ENCODE measurements at places on chromosomes 2 and 18. TPM values are rescaled to one million over a fixed set of nuclear protein-coding genes. Genes with fewer than 3 reads are reported as not detected.

Gene LGALSL
- total RNA-seq: 1.0 TPM

Gene AGXT
- not detected for total RNA-seq

Gene LHCGR
- not detected for total RNA-seq

Gene CCDC74B
- total RNA-seq: 0.95 TPM

Gene AKAIN1
- not detected for total RNA-seq

Gene CCL20
- not detected for total RNA-seq

Gene UGT1A10
- not detected for total RNA-seq

Gene MC2R
- total RNA-seq: not detected

Gene PLB1
- total RNA-seq: 0.28 TPM

Gene TEKT4
- total RNA-seq: not detected

Gene AMER3
- total RNA-seq: not detected

Gene RNASEH1
- 24.1 TPM for total RNA-seq

Gene IHH
- not detected for total RNA-seq

Gene STPG4
- total RNA-seq: not detected

Gene CCBE1
- total RNA-seq: 0.32 TPM

Gene TTN
- total RNA-seq: 14.3 TPM

Gene GKN2
- total RNA-seq: not detected

- DNase-seq: no peak
Measured at GRCh38 chr2:3981446-3981987, 278.1 kb downstream of the DCDC2C start.

DNA sequence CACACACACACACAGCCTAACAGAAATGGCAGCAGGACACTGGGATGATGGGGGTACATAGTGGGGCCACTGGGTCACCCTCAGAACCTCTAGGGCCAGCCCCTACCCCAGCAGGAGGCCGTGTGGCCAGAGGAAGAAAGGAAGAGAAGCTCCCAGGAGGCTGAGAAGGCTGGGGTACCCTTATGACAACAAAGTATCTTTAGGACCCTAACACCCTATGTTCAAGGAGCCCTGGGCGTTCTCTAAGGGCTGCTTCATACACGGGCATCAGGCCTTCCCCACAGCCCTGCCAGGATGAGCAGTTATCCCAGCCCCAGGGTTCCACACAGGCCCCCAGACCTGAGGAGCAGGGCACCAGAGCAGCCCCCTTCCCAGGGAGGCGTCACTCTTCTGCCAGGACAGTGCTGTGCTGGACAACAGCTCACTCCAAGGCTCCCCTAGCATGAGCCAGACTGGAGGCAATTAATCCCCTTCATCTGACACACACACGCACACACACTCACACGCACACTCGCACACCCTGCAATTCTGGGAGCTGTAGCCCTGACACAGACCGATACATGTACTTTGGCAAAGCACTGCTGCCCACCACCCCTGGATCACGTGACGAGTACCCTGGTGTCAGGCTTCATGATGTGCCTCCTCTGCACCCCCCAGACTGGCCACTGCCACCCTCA, 163.6 kb downstream of the TNS1 start:
- DNase-seq: no peak

DNA sequence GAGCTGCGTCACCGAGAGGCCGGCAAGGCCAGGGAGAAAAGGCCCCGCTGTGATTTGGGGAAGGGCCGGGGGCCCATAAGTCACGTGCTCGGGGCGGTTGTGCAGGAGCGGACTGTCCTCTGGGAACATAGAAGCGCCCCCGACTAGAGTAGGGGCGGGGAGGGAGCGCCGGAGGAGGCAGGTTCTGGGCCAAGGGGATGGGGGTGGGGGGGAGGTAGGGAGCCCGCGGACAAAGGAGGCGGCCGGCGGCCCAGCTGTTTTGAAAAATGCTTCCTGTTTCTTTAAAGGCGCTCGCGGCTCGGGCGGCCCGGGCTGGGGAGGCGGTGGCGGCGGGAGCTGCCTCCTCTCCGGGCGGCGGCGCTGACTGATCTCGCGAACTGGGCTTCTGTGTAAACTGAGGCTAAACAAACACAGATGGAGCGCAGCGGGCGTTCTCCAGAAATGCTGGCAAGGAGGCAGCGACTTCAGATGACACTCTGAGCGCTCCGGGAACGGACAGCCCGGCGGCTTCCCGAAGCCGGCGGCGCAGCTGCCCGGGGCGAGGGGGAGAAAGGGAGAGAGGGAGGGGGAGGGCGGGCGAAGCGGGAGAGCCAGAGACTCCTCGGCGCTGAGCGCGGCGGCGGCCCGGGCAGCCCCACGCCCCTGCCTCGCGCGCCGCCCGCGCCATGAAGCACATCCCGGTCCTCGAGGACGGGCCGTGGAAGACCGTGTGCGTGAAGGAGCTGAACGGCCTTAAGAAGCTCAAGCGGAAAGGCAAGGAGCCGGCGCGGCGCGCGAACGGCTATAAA, at the start of gene ATOH8:
Gene ATOH8, plus strand, starts transcription at position 467 of the 788 bp plus-strand sequence. Its CDS starts 199 bp downstream, at position 666.
- peak; percentile 8 for DNase-seq

GRCh38 chr2:218066926-218067515, 2.0 kb upstream of the RUFY4 start:
- no peak for DNase-seq

GRCh38 chr2:44104855-44105271, 63.8 kb upstream of the PPM1B start:
- DNase-seq: no peak

- no peak for DNase-seq
Measured at GRCh38 chr18:5424903-5425664, 118.7 kb downstream of the EPB41L3 start.

DNA sequence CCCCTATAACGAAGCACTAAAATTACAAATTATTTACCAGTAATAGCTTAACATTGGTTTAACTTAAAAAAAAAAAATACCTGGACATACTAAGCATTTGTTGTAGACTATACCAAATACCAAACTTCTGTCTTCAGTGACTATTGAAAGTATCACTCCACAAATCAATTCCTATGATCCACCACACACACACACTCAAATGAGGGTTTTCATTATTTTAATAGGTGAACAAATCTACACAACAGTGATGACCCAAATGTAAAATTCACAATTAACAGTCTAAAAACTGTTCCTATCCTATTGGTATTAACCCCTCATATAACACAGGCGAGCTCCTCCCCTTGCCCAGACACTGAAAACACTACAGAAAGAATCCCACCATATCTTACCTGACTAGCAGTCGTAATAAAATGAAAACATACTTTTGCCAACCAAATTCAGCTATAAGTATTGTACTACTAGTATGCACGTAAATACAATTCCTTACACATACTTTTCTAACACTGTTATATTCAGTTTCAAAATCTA, 2.5 kb downstream of the SP3 start:
- no peak for DNase-seq

- no peak for DNase-seq
Measured at GRCh38 chr18:23684515-23685197, 4.6 kb upstream of the LAMA3 start.

- no peak for DNase-seq
Measured at GRCh38 chr2:198055716-198056115, 251.3 kb downstream of the PLCL1 start.

- no peak for DNase-seq
Measured at GRCh38 chr2:227817850-227818674, 4.4 kb downstream of the CCL20 start.

GRCh38 chr2:3242747-3243369, 134.8 kb downstream of the EIPR1 start:
- DNase-seq: peak; percentile 27

DNA sequence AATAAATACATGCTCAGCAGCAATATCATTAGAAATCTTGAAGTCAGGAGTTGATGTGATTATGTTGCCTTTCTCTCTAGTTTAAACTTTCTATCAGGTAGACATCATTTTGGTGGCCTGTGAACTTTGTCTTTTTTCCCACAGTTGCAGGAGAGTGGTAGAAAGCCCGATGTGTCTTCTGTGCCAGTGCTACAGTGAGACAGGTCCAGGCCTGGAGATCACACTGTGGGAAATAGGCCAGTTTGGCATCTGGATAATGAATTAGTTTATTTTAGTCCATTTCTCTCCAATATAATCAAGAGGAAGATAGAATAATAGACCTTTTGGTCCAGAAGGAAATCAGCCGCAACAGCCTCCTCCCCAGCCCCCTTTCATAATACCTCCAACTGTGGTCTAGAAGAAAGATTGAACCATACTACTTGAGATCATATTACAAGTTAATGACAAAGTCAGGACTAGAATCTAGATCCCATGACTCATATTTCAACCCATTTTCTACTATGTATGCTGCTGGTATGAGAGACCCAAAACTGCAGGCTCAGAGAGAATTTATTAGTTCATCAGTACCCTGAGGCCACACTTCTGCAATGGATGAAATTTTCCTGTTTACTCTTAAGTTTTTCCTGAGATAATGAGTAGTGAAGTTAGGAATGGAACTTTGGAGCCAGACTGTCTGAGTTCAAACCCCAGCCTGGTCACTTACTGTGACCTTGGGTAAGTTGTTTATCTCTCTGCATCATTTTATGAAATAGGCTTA, 20.6 kb downstream of the KCMF1 start:
- DNase-seq: no peak

GRCh38 chr2:53006980-53007379, 760.6 kb upstream of the CHAC2 start:
- DNase-seq: no peak

DNA sequence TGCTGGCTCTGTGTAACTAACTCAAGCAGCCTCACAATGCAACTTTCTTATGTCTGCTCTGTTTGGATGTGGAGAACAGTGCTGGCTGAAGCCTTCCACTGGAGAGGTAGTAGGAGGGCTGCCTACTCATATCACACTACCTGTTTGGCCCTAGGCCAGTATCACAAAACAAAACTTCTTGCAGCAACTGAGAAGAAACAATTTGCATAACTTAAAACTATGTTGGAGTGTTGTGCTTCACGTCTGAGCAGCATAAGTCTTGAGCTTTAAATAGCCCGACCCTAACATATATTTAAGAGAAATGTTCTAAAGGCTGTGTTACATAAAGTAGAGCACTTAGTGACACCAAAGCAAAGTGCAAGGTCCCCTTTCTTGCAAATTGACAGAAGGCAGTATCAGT, 204.9 kb upstream of the ACVR2A start:
- DNase-seq: no peak

DNA sequence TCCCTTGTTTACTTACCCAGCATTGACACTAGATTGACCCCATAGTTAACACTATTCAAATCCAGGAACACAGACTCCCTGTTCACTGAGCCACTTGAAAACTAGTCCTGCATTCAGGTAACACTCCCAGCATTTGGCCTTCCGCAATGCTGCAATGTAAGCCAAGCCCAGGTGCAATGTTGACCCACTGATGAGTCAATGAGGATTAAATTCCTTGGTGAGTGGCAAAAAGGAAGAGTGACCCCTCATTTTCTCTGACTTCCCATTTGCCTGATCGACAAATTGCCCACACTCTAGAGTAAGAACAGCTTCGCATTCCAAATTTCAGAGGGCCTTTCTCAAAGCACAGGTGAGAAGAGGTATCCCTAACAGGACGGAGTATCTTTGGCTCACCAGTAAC, 251.9 kb downstream of the FBXO15 start:
- no peak for DNase-seq

DNA sequence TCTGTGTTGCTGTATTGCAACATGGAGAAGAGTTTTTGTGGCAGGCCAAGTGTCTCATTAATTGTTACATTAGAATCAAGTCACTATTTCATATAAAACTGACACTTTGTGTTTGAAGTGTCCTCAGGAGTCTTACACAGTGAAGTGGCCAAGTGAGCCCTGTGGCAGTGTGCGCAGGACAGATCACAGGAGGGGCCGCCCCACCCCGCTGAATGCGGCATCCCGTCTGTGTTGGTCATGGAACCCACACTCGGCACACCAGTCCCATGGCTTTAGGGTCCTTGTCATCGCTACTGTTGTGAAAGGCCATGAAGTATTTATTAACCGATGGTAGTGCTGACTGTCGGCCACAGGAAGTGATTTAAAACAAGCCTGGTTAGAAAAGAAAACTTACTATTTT, 144.7 kb upstream of the NFATC1 start:
- DNase-seq: no peak

DNA sequence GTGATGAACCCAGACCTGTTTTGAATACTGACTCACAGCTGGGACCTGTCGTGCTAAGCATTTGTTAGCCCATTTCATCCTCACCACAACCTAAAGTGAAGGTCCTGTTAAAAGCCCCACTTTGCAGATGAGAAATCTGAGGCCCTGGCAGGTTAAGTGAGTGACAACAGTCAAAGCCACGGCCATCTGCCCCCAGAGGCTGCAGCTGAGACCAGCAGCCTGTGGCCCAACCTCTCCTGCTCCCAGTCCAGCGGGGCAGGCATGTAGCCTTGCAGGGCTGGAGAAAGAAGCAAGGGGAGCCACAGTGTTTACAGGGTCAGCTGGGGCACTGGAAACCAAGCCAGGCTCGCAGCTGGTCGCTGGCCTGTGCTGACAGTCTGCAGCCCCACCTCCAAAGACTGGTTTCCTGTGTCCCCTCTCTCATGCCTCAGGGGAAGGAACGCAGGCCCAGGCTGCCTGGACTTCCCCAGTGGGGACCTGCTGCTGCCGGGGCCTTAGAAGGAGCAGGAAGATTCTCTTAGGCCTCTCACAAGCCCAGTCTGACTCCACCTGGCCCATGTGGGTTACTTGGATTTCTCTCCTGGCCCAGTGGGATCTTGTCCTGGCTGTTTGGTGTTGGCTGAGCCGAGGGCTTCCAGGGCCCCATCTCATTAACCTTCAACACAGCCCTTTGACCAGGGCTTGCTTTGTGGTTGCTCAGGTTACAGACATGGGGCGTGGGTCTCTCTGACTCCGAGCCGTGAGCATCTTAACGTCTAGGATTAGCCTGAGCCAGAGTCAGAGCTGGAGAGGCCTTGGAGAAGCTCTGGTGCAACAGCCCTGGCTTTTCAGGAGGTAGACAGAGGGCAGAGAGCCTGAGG, 1.7 kb downstream of the INPP5D start:
- peak; percentile 18 for DNase-seq

DNA sequence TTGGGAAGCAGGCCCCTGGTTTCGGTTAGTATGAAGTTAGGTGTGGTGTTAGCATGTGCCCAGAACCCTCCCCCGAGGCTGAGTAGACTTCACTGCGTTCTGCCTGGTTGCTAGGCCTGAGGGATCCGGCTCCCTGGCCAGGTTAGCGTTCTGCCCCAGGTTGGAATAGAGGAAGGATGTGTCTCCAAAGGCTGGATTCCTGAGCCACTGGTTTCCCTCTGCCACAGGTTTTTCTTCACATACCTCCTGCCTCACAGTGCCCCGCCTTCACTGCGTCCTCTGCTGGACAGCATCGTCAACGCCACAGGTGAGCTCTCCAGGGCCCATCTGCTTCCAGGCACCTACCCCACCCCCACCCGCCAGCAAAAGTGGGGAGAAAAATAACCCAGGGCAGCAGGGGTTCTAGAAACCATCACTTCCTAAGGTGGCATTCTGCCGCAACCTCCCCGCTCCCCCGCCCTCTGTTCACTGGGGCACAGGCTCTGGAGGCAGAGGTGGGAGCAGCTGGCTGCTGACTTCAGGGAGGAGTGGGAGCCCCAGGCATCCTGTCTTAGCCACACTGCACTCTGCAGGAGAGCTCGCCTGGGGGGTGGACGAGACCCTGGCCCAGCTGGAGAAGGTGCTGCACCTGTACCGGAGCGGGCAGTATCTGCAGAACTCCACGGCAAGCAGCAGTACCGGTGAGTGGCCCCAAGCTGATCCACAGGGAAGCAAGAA, 7.1 kb downstream of the PKDCC start:
- DNase-seq: no peak

GRCh38 chr2:221293949-221294742, 278.0 kb downstream of the EPHA4 start:
- DNase-seq: no peak

Data from T-cell (primary cell).